Neural crest cell (in vitro differentiated cells): ENCODE measurements at places on chromosomes 13 and 19. TPM values are rescaled to one million over a fixed set of nuclear protein-coding genes. Genes with fewer than 3 reads are reported as not detected.

- no peaks in the 10 kb centered on the region for H3K27me3 ChIP-seq
- H3K4me3 ChIP-seq: no peak overlapping the region
- no peak overlapping the region for H3K27ac ChIP-seq
- peaks cover 5% of the 10 kb centered on the region for H3K4me1 ChIP-seq
- no peaks in the 10 kb centered on the region for H3K36me3 ChIP-seq
Observed at GRCh38 chr13:51534041-51534817, 50.0 kb upstream of the WDFY2 start.

MAST1 gene
- 16.7 and 17.7 TPM in 2 replicates for total RNA-seq

- no peak overlapping the region for H3K4me3 ChIP-seq
- DNase-seq: no peak
- peaks cover 10% of the 10 kb centered on the region for H3K36me3 ChIP-seq
- no peak overlapping the region for H3K27ac ChIP-seq
- H3K27me3 ChIP-seq: no peaks in the 10 kb centered on the region
Observed at GRCh38 chr13:82878536-82878935, 1003.7 kb downstream of the SLITRK1 start.

NCR1 gene
- total RNA-seq: not detected in 2 replicates

- no peaks in the 10 kb centered on the region for H3K27me3 ChIP-seq
- no peak for DNase-seq
- no peak overlapping the region for H3K4me3 ChIP-seq
- H3K36me3 ChIP-seq: peaks cover 3% of the 10 kb centered on the region
Observed at GRCh38 chr19:30318261-30318660, 53.9 kb upstream of the ZNF536 start.

PLPP2 gene
- total RNA-seq: 0.89 and 1.1 TPM in 2 replicates

MIDN gene
- total RNA-seq: 177 and 187 TPM in 2 replicates

DNA sequence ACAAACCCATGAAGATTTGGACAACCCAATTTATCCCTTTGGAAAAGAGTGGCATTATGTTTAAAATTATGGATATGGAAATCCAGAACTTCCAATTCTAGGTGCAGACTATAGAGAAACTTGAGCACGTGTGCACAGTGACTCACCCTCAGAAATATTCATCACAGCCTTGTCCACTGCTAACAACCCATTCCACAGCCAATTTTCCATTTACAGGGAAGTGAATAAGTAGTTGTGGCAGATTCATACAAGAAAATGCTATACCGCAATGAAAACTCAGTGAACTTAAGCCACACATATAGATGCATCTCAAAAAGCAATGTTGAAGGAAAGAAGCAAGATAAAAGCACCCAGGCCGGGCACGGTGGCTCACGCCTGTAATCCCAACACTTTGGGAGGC, 133.3 kb downstream of the USP12 start:
- H3K4me1 ChIP-seq: peaks cover 28% of the 10 kb centered on the region
- peaks cover 33% of the 10 kb centered on the region for H3K27me3 ChIP-seq
- no peak for DNase-seq
- no peaks in the 10 kb centered on the region for H3K36me3 ChIP-seq
- H3K4me3 ChIP-seq: no peak overlapping the region

DNA sequence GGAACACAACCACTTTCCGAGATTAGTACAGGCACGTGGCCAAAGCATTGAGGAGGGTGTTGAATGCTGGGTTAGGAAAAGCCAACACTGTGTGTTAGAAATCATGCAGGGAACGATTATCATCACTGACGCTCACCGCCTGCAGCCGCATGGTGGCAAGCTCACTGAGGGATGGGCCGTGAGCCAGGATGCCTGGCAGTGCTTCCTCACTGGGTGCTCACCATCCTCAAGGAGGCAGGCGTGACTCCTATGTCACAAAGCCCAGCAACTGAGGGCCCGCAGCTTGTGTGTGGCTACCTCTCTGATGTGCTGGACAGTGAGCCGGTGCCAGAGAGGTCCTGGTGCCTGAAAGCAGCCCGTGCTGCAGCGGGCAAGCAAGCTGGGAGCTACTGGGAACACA, 30.4 kb upstream of the TIMM44 start:
- no peak overlapping the region for H3K27ac ChIP-seq
- no peak for DNase-seq
- no peak overlapping the region for H3K4me3 ChIP-seq
- no peaks in the 10 kb centered on the region for H3K27me3 ChIP-seq
- peaks cover 4% of the 10 kb centered on the region for H3K4me1 ChIP-seq

ATP4B gene
- total RNA-seq: not detected in 2 replicates

DNA sequence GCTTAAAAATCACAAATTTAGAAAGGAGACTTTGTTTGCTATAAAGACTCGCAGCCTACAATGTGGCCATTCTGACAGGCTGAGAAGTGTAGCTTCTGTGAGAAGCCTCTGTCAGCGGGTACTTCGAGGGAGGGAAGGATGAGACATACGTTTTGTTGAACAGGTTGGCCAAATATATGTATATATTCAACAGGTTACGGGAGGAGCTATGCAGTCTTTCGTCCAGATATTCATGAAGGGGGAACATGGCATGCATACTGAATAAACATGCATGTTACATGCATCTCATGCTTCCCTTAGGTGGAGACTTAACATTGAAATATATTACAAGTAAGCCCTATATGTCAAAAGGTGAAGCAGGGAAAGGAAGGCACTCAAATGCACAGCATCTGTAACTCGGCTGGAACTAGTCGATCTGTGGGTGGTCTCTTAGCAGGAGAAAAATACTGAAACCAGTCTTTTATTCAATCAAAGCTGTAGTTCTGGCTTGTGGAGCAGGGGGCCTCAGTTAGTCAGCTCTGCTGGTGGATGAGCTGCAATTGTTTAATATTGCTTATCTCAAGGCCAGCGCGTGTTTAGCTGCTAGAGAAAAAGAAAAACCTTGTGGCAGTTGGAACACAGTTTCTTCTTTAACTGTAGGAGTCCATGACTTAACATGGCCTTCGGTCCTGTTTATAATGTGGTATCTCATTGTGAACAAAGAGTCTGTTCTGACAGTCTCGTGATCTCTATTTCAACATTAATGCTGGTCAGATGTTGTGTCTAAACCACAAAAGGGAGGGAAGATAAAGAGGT, 94.3 kb downstream of the FAM216B start:
- peaks cover 24% of the 10 kb centered on the region for H3K4me1 ChIP-seq
- H3K27me3 ChIP-seq: peaks cover 52% of the 10 kb centered on the region
- no peak overlapping the region for H3K4me3 ChIP-seq
- H3K36me3 ChIP-seq: no peaks in the 10 kb centered on the region
- DNase-seq: peak; percentile 8

DNA sequence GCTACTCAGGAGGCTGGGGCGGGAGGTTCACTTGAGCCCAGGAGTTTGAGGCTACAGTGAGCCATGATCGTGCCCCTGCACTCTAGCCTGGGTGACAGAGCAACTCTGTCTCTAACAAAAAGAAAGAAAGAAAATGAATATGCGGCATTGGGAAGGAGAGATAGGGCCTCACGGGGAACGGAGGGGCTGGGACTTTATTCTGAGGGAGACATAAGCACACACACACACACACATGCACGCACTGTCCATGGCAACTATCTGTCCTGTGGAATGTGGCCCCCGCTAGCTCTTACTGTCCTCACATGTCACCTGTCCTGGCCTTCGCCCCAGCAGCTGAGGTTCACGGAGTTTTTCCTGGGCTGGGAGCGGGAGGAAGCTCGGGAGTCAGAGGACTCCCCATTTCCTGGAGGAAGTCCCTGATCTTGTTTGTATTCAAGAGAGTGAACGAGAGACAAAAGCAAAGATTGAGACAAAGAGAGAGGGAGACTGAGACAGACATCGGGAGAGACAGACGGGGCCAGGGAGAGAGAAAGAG, 654 bp downstream of the STAP2 start:
- peak overlapping the region; percentile 76 for H3K27ac ChIP-seq
- H3K27me3 ChIP-seq: peaks cover 3% of the 10 kb centered on the region
- H3K4me3 ChIP-seq: peak overlapping the region; percentile 75
- peaks cover 6% of the 10 kb centered on the region for H3K36me3 ChIP-seq

SULT2A1 gene
- not detected in 2 replicates for total RNA-seq

- no peak overlapping the region for H3K27ac ChIP-seq
- no peaks in the 10 kb centered on the region for H3K27me3 ChIP-seq
- no peaks in the 10 kb centered on the region for H3K4me1 ChIP-seq
- DNase-seq: no peak
- peaks cover 6% of the 10 kb centered on the region for H3K36me3 ChIP-seq
- H3K4me3 ChIP-seq: no peak overlapping the region
Observed at GRCh38 chr13:38785042-38785441, 98.2 kb downstream of the FREM2 start.

GPR12 gene
- 0.14 TPM in 2 replicates for total RNA-seq

UHRF1 gene
- total RNA-seq: 219 and 223 TPM in 2 replicates

SPC24 gene
- 67.0 and 71.3 TPM in 2 replicates for total RNA-seq

GRCh38 chr19:46970815-46971214, 48.8 kb upstream of the NPAS1 start:
- H3K4me3 ChIP-seq: no peak overlapping the region
- H3K36me3 ChIP-seq: peaks cover 4% of the 10 kb centered on the region
- peak overlapping the region; percentile 91 for H3K27ac ChIP-seq
- no peaks in the 10 kb centered on the region for H3K27me3 ChIP-seq
- H3K4me1 ChIP-seq: peaks cover 52% of the 10 kb centered on the region
- no peak for DNase-seq

DNA sequence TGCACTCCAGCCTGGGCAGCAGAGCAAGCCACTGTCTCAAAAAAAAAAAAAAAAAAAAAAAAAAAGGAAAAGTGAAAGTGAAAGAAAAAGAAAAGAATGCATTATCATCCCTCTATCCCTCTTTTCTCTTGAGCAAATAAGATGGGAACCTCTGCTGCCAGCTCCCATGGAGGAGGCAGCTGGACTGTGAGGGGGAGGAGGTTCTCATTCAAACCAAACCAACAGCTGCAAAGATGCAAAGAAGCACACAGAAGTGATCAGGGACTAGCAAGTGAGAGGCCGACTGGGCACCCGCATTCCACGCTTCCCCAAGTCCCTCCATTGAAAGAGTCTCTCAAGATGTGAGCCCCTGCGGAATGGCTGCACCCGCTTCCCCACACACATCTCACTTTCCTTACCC, 63.5 kb downstream of the TSHZ3 start:
- H3K27ac ChIP-seq: peak overlapping the region; percentile 82
- H3K27me3 ChIP-seq: no peaks in the 10 kb centered on the region
- H3K36me3 ChIP-seq: no peaks in the 10 kb centered on the region

DNA sequence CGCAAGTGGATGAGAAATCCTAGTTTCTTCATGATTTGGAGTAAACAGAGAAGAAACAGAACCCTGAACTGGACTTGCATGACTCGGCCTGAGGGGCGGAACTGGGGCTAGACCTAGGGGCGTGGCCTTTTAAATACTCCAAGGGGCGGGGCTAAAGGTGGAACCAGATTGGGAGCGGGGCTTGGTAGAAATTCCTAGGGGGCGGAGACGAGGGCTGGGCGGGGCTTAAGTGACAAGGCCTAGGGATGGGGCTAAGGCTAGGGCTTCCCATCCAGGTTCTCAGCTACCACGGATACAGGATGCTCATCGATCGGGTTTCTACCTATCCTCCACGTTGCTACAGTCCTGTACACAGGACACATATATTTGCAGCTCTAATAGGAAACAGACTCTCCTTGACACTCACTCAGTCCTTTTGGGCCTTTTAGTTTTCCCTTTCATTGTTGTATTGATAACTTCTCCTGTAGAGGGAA, 372 bp upstream of the ZNF699 start:
- H3K27me3 ChIP-seq: peaks cover 8% of the 10 kb centered on the region
- peak overlapping the region; percentile 99 for H3K27ac ChIP-seq
- peak overlapping the region; percentile 100 for H3K4me3 ChIP-seq
- peaks cover 4% of the 10 kb centered on the region for H3K36me3 ChIP-seq

DNA sequence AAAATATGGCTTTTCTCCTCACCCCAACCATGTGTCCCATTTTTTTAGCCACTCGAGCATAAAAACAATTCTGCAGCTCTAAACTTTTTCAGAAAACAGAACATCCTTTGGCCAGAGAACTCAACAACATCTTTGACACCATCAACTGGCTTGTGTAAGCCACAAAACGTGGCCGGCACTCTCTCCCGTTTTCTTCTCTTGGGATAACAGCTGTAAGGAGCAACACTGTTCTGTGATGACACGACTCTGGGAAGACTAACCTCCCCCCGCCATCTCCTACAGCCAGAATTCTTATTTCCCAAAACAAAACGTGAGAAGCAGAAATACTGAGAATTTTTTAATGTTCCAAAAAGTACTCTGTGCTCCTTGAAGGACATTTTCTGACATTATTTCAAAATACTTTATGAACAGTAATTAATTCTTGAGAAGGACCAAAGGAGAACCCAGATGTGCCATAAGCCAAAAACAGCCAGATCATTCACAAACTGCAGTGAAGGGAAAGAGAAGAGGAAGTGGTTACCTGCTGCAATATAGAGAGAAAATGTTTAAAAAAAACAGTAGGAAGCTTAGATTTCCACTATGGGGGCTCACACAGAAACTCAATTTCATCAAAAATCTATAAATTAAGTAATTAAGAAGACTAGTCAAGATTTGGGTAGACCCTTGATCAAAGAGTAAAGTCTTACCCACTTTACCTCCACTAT, 25.8 kb downstream of the COL4A1 start:
- no peaks in the 10 kb centered on the region for H3K36me3 ChIP-seq
- H3K27me3 ChIP-seq: no peaks in the 10 kb centered on the region
- DNase-seq: no peak
- H3K4me3 ChIP-seq: no peak overlapping the region

DNA sequence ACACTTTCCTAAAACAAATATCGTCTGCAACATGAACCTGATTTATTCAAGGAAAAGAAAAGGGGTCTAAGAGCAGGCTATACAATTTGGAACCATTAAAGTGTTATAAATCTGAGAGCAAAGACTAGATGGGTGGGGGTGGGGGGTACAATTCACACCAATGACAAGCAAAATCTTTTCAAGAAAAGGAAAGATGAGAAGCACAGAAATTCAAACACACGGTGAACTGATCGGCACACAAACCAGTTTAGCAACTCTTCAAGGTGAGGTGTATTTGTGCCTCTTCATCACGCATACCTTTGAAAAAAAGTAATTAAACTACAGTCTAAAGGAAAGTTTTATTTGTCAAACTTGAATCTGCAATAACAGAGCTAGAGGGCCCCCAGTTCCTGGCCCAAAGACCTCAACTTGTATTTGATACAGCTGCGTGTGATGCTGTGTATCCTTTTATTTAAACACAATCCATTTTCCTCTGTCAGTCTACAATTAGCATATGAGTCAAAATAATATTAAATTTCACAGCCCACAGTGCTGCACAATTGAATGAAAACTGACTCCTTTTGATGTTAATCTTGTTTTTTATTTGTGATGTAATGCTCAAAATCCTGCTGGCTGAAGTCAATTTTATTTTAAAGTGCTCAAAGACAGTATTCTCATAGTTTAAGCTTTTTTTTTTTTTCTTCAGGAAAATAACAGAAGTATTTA, 14.2 kb downstream of the EFNB2 start:
- H3K27me3 ChIP-seq: no peaks in the 10 kb centered on the region
- no peak overlapping the region for H3K27ac ChIP-seq
- no peak overlapping the region for H3K4me3 ChIP-seq
- no peak for DNase-seq
- peaks cover 84% of the 10 kb centered on the region for H3K4me1 ChIP-seq
- peaks cover 10% of the 10 kb centered on the region for H3K36me3 ChIP-seq

CDX2 gene
- total RNA-seq: 1.3 and 2.4 TPM in 2 replicates
